Suppressor macrophage (primary cell): ENCODE measurements at places on chromosomes 3 and 15.
A peak's percentile ranks its signal among the peaks of the same experiment; 100 is the strongest.

- no peak for DNase-seq
Observed at GRCh38 chr3:196216681-196217211, 412 bp downstream of the SLC51A start.

DNA sequence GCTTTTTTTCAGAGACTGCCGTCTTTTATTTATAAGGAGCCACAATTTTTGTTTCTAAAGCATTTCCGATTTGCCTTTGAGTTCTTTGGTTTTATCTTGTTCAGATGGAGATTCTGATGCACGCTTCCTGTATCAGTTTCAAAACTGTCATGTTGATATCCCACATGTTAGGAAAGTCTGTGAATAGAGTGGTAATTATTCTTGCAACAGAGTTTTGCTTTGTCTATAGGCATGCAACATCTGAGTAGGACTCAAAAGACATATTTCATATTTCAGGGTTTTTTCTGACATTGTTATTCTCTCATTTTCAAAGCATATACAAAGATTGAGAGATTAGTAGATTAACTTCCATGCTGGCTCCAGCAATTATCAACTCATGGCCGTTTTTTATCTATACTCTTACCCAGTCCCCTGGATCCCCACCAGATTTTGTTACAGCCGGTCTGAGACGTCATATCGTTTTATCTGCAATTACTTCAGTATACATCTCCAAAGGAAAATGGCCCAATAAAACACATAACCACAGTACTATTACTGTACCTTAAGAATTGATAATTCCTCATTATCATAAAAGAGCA lies 22.4 kb downstream of the PAQR5 start:
- DNase-seq: peak; percentile 58

GRCh38 chr15:47003568-47003967 lies 713.7 kb upstream of the SEMA6D start:
- DNase-seq: no peak

DNA sequence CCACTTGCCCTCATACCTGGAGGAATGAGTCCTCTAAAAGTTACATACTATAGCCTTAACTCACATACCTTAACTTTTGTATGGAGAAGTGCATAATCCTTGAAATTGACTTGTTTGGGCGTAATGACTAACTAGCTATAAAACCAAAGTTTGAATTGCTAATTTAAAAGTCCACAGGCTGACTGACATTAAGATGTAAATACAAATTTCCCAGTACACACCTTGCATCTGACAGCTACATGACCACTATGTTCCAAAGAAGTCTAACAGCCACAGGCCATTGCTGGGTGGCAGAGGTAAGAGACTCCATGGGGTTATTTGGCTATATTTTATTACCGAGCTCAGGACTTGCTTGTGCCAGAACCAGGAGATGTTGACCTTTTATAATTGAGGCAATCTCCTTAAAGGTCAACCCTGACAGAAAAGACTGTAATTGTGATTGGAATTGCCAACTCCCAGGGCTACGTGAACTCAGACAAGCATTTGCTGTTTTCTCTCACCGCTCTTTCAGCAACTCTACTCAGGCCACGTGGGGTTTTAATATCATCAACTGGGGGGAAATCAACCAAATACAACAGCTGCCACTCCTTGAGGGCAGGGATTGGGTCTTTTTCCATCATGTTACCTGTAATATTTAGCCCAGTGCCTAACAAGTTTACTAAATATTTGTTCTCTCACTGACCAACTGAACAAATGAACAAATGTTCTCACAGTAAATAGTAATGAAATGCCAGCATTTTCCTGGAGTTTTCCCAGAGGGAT lies 139.9 kb downstream of the SEMA6D start:
- DNase-seq: no peak

DNA sequence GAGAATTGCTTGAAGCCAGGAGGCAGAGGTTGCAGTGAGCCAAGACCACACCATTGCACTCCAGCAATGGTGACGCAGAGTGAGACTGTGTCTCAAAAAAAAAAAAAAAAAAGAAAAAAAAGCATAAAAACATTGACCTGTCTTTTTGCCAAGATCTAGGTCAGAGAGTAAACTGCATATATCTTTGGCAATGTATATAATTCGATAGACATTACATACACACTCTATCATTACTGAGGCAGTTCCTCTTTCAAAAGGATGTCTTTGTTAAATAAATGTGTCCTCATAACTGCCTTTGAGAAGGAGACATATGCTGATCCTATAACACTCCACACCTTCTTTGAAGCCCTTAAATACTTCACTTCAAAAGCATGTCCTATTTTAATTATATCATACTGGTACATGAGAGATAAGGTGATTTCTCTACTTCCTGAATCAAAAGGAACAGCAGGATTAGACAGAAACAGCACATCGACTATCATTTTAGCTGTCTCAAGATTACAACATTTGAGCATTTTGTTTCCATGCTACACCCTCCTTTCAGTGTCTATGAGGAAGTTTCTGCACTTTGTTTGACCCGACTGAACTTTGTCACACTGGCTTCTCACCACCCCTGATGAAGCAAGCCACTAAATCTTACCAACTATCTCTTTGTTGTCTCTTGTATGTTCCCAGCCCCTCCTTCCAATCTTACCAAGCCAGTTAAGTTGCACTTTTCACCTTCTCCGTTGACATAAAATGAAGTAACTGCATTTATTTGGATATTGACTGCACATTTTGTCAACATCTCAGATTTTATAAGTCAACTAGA lies 335.8 kb downstream of the MECOM start:
- peak; percentile 64 for DNase-seq

- DNase-seq: no peak
Observed at GRCh38 chr3:37980462-37981347, 9.9 kb upstream of the VILL start.

GRCh38 chr15:48527517-48527916 lies 118.0 kb downstream of the FBN1 start:
- no peak for DNase-seq

DNA sequence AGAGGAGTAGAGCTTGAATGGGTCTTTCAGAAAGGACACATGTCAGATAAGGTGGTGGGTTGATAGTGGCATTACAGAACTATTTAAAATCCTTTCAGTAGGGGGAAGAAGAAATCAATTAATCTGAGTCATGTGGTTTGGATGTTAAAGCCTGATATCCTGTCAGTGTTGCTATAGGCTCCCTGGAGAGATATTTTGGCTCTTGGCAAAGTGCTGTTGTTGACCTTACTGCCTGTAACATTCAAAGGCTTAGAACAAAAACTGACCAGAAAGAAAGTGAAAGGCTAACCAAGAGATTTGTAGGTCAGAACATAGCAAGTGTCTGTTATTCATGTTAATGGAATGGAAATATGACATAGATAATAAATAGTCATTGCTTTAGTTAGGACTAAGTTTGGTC lies 552.9 kb downstream of the DIPK2A start:
- no peak for DNase-seq

DNA sequence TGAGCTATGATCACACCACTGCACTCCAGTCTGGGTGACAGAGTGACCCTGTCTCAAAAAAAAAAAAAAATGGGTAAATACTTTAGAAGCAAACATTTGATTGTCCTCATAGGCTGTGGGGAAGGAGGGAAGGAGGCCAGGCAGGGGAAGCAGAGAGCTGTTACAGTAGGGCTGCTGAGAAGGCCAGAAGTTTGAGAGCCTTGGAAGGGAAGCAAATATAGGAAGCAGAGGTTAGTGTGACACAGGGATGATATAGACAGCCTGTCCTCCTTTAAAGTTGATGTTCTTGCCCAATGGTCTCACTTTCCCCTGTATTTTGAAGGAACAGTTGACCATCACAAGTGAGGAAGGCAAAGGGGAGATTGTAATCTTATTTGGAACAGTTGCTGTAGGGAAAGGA lies 5.3 kb upstream of the ALPK3 start:
- peak; percentile 64 for DNase-seq

DNA sequence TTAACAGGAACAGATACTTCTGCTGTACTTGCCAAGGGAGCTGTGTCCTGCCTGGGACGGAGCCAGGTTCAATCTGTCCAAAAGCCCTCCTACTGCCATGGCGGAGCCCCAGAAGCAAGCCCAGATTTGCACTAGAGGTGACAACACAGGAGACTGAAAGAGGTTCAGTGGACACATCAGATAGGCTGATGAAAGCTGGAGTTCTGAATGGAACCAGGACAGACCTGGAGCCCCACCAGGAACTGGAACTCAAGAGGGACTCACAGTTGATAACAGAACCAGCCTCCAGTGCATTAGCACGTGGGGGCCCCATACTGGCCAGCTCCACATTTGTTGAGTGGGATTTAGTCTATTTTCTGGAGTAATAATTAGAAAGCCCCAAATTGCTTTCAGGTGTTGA lies 315.5 kb downstream of the ARRDC4 start:
- DNase-seq: no peak

- no peak for DNase-seq
Observed at GRCh38 chr3:24100696-24101402, 155.8 kb downstream of the NR1D2 start.
